NCI-H1105 (cell line): ENCODE measurements at places on chromosomes 5 and 9.

DNA sequence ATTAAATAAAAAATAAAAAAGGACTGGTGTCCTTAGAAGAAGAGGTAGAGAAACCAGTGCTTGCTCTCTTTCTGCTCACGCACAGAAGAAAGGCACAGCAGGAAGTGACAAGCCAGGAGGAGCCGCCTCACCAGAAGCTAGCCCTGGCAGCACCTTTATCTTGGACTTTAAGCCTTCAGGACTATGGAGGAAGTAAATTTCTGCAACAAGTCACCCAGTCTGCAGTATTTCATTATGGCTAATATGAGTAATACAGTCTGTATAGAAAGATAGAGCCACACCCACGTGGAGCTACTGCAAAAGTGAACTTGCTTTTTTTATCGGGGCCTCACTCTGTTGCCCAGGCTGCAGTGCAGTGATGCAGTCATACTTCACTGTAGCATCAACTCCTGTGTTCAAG lies 68.4 kb downstream of the PDZD2 start:
- DNase-seq = no peak

DNA sequence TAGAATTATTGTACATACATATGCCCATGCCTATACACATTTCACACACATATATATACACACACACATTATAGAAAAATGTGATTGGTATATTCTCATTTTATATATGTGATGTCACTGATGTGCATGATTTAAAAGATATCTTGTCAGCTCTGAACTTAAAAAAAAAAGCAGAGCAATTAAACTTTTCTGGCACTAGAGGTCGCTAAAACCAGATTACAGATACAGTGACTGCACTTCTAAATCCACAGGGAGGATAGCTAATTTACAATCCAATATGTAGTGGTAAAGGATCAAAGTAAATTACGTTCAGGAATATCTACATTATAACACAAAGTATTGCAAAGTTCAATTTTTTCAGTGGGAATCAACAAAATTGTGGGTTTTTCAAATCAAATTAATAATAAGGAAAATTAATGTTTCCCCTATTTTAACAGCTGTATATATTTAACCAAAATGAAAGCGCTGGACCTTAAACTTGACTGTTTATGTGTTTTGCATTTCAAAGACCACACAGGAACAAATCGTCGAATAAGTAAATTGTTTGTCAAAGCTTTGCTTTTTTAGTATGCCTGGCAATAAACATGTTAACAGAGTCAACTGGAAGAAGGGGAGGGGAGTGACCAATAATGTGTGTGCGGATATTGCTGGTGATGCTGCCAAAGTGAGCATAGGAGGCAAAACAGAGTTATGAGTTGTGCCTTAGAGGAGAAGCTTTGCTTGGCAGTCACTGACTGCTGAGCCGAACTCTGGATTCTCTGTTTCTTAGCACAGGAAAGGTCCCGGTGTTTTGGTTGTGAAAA lies 1201.4 kb upstream of the C9orf72 start:
- peak; percentile 27 for DNase-seq

GRCh38 chr9:14021871-14022525 lies 291.9 kb downstream of the NFIB start:
- DNase-seq = no peak

DNA sequence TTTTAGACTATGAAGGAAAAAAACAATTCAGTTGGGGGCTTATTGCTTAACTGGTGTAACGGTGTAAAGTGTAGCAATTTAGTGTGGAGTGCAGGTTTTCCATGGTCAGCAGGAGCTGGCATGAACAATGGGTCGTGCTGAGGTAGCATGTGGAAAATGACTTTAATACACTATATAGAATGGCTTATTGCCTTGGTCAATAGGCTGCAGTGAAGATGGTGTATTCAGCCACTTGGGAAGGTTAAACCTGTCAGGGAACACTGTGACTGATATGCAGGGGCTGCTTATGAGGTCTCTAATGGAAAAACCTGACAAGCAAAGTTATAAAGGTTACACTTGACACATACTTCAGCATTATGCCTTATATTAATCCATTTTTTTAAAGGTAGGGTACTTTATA lies 764.7 kb upstream of the ARRDC3 start:
- no peak for DNase-seq

GRCh38 chr5:130213607-130214006 lies 309.3 kb downstream of the CHSY3 start:
- no peak for DNase-seq

- no peak for DNase-seq
These were observed 2.0 kb downstream of the LARP1 start for GRCh38 chr5:154756868-154757813.

GRCh38 chr5:15285901-15286583 lies 213.9 kb upstream of the FBXL7 start:
- DNase-seq = no peak

GRCh38 chr5:157827423-157827822 lies 31.5 kb downstream of the CLINT1 start:
- no peak for DNase-seq

- DNase-seq = no peak
These were observed 294.4 kb downstream of the MARCHF11 start for GRCh38 chr5:15885156-15885555.

DNA sequence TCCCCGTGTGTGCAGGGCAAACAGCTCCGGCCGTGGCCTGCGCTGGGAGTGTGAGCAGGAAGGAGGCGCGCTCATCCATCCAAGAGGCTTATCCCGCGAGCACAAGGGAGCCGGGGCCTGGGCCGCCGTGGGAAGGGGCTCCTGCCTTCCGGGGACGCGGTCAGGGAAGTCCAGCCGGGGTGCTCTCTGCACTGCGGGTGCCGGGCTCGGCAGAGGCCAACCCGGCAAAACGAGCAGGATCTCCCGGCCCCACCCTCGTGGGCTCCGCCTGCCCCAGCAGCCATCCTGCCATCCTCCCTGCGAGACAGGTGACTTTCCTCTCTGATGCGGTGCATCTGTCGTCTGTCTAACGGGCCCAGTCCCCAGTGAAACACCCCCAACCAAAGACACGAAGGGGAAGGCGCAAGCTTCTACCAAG lies 244.2 kb downstream of the AUH start:
- no peak for DNase-seq
